ENCODE measurements at places on chromosomes 5 and 9. TPM values are rescaled to one million over a fixed set of nuclear protein-coding genes. Genes with fewer than 3 reads are reported as not detected.
A peak's percentile ranks its signal among the peaks of the same experiment; 100 is the strongest.

- H3K4me3 ChIP-seq, result no peak overlapping the region
- no peaks in the 10 kb centered on the region for H3K4me1 ChIP-seq
- no peak overlapping the region for H3K27ac ChIP-seq
- DNase-seq, result no peak
- no peaks in the 10 kb centered on the region for H3K36me3 ChIP-seq
Measured at GRCh38 chr9:9862235-9862810, 750.5 kb downstream of the PTPRD start.

- DNase-seq, result no peak
- H3K4me3 ChIP-seq, result no peak overlapping the region
- H3K4me1 ChIP-seq, result no peaks in the 10 kb centered on the region
- H3K27me3 ChIP-seq, result peaks cover 32% of the 10 kb centered on the region
- H3K36me3 ChIP-seq, result no peaks in the 10 kb centered on the region
- H3K27ac ChIP-seq, result no peak overlapping the region
Measured at GRCh38 chr5:58016358-58016757, 443.5 kb downstream of the PLK2 start.

The IFNA13 gene
- not detected for total RNA-seq

GRCh38 chr9:94002316-94003140 is 47.4 kb upstream of the BARX1 start:
- no peak for DNase-seq
- peaks cover 2% of the 10 kb centered on the region for H3K36me3 ChIP-seq
- peaks cover 2% of the 10 kb centered on the region for H3K4me1 ChIP-seq
- peaks cover 44% of the 10 kb centered on the region for H3K27me3 ChIP-seq
- no peak overlapping the region for H3K4me3 ChIP-seq
- no peak overlapping the region for H3K27ac ChIP-seq

- H3K4me3 ChIP-seq, result peak overlapping the region; percentile 39
- H3K36me3 ChIP-seq, result peaks cover 16% of the 10 kb centered on the region
- no peak for DNase-seq
- H3K27ac ChIP-seq, result peak overlapping the region; percentile 89
- H3K4me1 ChIP-seq, result peaks cover 17% of the 10 kb centered on the region
Measured at GRCh38 chr9:120396931-120397330, 183.0 kb downstream of the CDK5RAP2 start.

The CAMK2A gene
- not detected for total RNA-seq

The MCTP1 gene
- 14.8 TPM for total RNA-seq

The SCAMP1 gene
- 24.7 TPM for total RNA-seq

- no peak overlapping the region for H3K27ac ChIP-seq
- H3K27me3 ChIP-seq, result peaks cover 14% of the 10 kb centered on the region
- DNase-seq, result no peak
- H3K36me3 ChIP-seq, result no peaks in the 10 kb centered on the region
- H3K4me1 ChIP-seq, result no peaks in the 10 kb centered on the region
Measured at GRCh38 chr5:116002116-116002906, 30.0 kb upstream of the ARL14EPL start.

The AGXT2 gene
- total RNA-seq, result not detected

Measured in T-helper 17 cell (primary cell).